ENCODE measurements at places on chromosomes 1 and 21. TPM values are rescaled to one million over a fixed set of nuclear protein-coding genes. Genes with fewer than 3 reads are reported as not detected.

The LIN28A gene
- total RNA-seq, result not detected

DNA sequence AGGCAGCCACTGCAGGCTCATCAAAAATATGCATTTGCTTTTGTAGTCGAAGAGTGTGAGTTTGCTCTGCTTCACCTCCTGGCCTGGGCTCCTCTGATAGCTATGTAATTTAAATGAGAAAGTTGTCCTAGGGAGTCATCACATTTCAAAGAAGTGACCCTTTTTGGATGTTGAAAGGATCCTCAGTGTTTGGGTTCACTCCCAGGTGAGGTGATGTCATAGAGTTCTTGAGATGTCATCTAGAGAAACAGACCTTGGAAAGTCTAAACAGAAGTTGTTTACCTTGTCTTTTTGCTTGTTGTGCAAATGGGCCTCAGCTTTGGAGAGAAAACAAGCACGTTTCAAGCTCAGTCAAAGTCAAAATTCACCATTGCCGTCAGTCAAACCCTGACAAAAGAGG lies 92.0 kb upstream of the BARHL2 start:
- no peak overlapping the region for H3K27ac ChIP-seq
- DNase-seq, result no peak
- no peaks in the 10 kb centered on the region for H3K4me1 ChIP-seq
- H3K36me3 ChIP-seq, result no peaks in the 10 kb centered on the region
- no peak overlapping the region for H3K4me3 ChIP-seq

The C1orf141 gene
- not detected for total RNA-seq

GRCh38 chr1:236904892-236905741 lies 99.1 kb downstream of the MT1HL1 start:
- H3K27me3 ChIP-seq, result no peaks in the 10 kb centered on the region
- H3K36me3 ChIP-seq, result peaks cover 14% of the 10 kb centered on the region
- peaks cover 19% of the 10 kb centered on the region for H3K4me1 ChIP-seq
- no peak overlapping the region for H3K4me3 ChIP-seq
- H3K27ac ChIP-seq, result no peak overlapping the region

The L1TD1 gene
- total RNA-seq, result 0.27 TPM

DNA sequence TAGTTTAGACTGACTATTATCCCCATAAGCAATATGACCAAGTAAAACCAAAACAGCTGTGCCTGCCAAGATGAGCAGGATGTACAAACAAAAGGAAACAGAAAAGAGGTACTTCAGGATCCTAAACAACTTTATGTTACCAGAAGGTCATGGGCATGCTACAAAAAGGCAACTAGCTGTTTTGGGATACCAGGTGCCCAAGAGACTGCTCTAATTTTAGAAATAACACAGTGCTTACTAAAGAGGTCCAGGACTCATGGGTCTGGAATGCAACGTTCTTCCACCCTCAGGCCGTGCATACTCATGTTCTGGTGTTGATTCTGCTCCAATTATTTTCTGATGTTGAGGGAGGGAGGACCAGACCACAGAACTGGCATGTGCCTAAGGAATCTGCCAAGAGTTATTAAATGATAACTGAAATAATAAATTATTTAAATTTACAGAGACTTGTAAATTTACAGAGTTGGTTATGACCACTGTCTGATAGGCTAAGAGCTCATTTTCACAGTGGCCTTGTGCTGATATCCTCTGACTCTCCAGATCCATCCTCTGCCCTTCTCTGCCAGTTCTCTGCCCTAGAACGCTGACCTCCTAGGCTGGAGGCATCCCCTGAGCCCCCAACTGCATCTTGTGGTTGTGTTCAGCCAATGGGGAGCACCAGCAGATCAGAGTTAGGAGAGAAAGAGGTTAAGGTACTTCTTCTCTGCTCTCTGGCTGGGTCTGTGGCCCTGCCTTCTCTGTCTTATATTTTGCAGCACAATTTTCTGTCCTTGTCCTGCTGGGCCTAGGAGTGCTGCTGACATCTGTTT lies 37.7 kb upstream of the BCL10 start:
- H3K4me3 ChIP-seq, result no peak overlapping the region
- H3K27ac ChIP-seq, result peak overlapping the region; percentile 34
- no peaks in the 10 kb centered on the region for H3K36me3 ChIP-seq
- H3K27me3 ChIP-seq, result no peaks in the 10 kb centered on the region
- DNase-seq, result no peak

The FNDC10 gene
- total RNA-seq, result 0.82 TPM

The NCAM2 gene
- 17.1 TPM for total RNA-seq

- peak; percentile 95 for DNase-seq
- H3K4me1 ChIP-seq, result peaks cover 98% of the 10 kb centered on the region
- no peaks in the 10 kb centered on the region for H3K36me3 ChIP-seq
Measured at GRCh38 chr1:201916649-201917249, 28.1 kb downstream of the SHISA4 start.

DNA sequence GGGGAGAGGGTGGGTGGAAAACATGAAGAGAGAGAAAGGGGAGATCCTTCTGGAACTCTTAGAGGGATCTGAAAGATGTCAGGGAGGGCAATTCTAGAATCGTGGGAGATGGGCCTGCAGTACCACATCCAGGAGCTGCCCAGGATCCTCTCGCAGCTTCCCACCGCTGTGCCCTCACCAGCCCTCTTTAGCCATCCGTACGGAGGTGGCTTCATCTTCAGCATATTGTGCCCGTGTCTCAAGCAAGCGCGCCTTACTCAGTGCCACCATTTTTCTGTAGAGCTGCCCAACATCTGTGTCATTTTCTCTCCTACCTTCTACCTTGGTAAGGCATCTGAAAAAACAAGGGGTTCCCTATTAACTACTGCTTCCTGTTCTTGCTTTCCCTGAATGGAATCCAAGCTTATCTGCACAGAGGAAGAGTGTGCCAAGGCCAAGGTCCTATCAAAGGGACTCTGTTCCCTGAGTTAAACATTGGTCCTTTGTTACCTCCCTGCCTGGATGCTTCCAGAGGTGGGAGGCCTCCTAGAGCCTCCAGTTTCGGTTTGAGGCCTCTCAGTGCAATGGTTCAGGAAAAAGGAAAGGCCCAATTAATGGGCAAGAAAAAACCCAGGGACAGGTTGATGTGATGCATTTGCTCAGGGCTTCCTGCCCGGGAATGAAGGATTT lies 23.2 kb downstream of the C1orf116 start:
- no peak overlapping the region for H3K4me3 ChIP-seq
- DNase-seq, result no peak
- no peak overlapping the region for H3K27ac ChIP-seq
- no peaks in the 10 kb centered on the region for H3K36me3 ChIP-seq
- no peaks in the 10 kb centered on the region for H3K4me1 ChIP-seq
- H3K27me3 ChIP-seq, result no peaks in the 10 kb centered on the region

The PRAMEF25 gene
- not detected for total RNA-seq

The GBP4 gene
- 10.0 TPM for total RNA-seq

GRCh38 chr1:241269116-241269515 lies 87.9 kb downstream of the RGS7 start:
- no peak for DNase-seq
- no peak overlapping the region for H3K27ac ChIP-seq
- no peaks in the 10 kb centered on the region for H3K4me1 ChIP-seq
- no peaks in the 10 kb centered on the region for H3K27me3 ChIP-seq
- H3K36me3 ChIP-seq, result no peaks in the 10 kb centered on the region
- H3K4me3 ChIP-seq, result no peak overlapping the region

DNA sequence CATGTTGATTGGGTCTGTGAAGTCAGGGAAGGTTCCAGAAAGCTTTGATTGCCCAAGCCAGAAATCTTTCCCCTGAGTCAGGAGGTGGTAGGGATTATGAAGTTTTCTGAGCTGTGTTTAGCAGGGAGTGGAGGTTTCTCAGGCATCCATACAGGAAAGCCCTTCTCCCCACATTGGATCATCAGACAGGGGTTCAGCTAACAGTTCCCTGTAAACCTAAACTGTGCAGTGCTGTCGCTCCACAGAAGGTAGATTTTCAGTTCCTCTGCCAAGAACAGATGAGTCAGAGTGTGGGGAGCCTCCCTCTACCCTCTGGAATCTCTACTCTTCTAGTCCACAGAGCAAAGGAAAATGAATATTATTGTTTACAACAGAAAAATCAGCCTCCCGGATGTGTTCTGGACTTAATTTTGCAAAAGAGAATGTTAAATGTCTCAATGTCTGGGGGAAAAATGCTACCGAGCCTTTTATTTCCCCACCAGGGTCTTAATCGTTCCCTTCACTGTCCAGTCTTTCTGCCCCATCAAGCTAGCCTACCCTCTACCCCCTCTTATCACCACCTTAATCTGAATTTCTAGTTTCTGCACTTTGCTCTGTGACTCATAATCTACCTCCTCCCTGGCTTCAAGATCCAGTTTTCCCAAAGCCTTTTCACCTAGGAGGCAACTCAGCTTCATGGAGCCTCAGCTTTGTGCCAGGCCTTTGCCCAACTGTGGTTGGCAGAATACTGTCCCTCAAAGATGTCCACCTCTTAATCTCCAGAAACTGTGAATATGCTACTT lies 355.6 kb downstream of the PRDM2 start:
- no peak overlapping the region for H3K4me3 ChIP-seq
- H3K36me3 ChIP-seq, result no peaks in the 10 kb centered on the region

GRCh38 chr1:1625824-1626206 lies 6.2 kb upstream of the MMP23B start:
- H3K27ac ChIP-seq, result no peak overlapping the region
- DNase-seq, result no peak
- H3K36me3 ChIP-seq, result peaks cover 10% of the 10 kb centered on the region

- H3K4me3 ChIP-seq, result no peak overlapping the region
- no peak overlapping the region for H3K27ac ChIP-seq
- no peak for DNase-seq
Measured at GRCh38 chr1:194731025-194731424, 1544.6 kb upstream of the B3GALT2 start.

- no peaks in the 10 kb centered on the region for H3K4me1 ChIP-seq
- H3K27ac ChIP-seq, result no peak overlapping the region
- no peaks in the 10 kb centered on the region for H3K36me3 ChIP-seq
- no peaks in the 10 kb centered on the region for H3K27me3 ChIP-seq
- H3K4me3 ChIP-seq, result no peak overlapping the region
Measured at GRCh38 chr1:20058531-20058930, 11.5 kb upstream of the PLA2G5 start.

DNA sequence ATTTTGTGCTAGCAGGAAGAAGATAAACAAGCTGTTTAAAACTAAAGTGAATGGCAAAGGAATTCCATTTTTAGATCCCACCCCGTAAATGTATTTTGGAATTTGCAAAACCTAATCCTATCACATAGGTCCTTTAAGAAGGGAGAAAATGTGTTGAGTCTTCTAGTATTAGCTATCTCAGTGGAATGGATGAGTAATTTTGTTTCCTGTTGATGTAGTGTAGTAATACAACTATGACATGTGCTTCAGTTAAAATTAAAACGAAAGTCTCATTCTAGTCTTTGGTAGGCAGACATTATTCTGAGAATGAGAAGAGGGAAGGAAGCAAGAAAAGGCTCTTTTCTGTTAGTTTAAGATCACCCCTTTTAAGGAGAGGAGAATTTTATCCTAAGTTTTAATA lies 265.9 kb upstream of the C1orf105 start:
- no peaks in the 10 kb centered on the region for H3K4me1 ChIP-seq
- no peak for DNase-seq
- H3K36me3 ChIP-seq, result no peaks in the 10 kb centered on the region
- no peak overlapping the region for H3K4me3 ChIP-seq

DNA sequence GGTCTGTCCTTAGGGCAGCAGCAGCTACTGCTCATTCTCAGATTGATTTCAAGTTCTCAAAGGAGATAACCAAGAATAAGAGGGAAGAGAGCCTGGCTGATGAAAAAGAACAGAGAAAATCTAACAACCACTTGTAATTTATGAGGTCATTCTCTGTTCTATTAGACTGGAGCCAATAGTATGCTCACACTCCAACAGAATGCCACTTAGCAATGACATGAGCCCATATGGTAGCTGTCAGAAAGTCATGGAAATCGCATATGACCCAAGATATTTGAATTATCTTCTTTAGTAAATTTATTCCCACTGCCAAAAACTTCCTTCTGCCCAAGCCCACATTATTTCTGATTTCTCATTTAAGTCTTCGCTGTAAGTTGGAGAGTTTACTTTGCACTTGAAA lies 53.7 kb upstream of the PLA2G4A start:
- no peaks in the 10 kb centered on the region for H3K27me3 ChIP-seq
- no peak overlapping the region for H3K27ac ChIP-seq
- DNase-seq, result no peak

- H3K36me3 ChIP-seq, result no peaks in the 10 kb centered on the region
- H3K27me3 ChIP-seq, result peaks cover 18% of the 10 kb centered on the region
- H3K4me1 ChIP-seq, result no peaks in the 10 kb centered on the region
- DNase-seq, result no peak
- H3K27ac ChIP-seq, result no peak overlapping the region
Measured at GRCh38 chr1:6956488-6957159, 171.4 kb downstream of the CAMTA1 start.

DNA sequence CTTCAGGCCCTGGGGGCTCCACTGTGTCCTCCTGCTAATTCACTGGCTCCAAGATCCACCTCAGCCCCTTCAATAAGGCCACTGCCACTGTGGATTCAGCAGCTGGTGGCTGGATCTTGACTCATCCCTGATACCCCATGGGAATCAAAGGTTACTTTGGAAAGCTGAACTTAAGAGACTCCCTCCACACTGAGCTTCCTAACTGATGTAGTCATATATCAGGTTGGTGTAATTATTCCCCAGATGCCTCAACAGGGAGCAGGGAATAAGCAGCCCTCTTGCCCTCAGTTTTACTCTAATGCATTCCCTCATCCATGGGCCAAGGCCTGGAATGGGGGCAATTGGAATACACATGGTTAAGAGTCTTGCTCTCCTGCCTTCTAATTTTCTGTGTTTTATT lies 164.6 kb downstream of the FASLG start:
- H3K27me3 ChIP-seq, result no peaks in the 10 kb centered on the region
- H3K36me3 ChIP-seq, result no peaks in the 10 kb centered on the region
- no peak overlapping the region for H3K27ac ChIP-seq
- H3K4me3 ChIP-seq, result no peak overlapping the region

GRCh38 chr1:210775289-210775688 lies 358.7 kb downstream of the KCNH1 start:
- DNase-seq, result no peak
- H3K27me3 ChIP-seq, result no peaks in the 10 kb centered on the region
- no peaks in the 10 kb centered on the region for H3K4me1 ChIP-seq

DNA sequence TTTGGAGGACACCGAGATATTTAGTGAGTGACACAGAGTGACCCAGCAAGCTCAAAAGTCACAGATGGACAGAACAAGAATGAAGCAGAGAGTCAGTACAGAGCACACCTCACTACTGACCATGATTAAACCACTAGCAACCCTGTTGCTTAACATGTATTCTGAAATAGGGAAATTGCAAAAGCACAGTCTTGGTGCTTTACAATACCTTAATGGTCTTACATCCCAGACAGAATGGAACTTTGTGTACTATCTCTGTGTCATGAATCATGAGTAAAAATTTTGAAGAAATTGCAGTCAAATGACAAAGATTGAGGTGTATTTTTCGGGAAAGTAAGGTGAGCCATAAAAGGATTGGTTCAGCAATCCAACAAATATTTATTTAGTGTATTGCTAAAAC lies 2.7 kb upstream of the SAMSN1 start:
- H3K4me1 ChIP-seq, result no peaks in the 10 kb centered on the region
- H3K27ac ChIP-seq, result no peak overlapping the region
- H3K36me3 ChIP-seq, result no peaks in the 10 kb centered on the region

The TMEM240 gene
- 16.3 TPM for total RNA-seq
